ENCODE measurements at places on chromosomes 3 and 15.

GRCh38 chr3:129003578-129004112, 2.5 kb downstream of the EFCC1 start:
- DNase-seq, result no peak

DNA sequence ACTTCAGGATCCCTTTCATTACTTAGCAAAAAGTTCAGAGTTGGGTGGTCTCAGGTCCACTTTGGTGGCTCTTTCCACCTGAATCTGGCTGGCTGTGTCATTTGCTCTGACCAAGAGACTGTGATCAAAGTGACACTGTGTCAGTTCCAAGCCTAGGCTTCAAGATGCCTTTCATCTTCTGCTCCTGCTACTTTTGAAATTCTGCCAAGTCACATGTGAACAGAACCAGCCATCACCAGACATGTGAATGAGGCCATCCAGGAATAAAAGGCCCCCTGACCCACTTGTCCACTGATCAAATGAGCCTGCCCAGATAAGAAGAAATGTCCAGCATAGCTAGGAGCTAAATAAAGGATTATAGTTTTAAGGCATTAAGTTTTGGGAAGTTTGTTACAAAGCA, 132.2 kb downstream of the OSBPL10 start:
- no peak for DNase-seq

DNA sequence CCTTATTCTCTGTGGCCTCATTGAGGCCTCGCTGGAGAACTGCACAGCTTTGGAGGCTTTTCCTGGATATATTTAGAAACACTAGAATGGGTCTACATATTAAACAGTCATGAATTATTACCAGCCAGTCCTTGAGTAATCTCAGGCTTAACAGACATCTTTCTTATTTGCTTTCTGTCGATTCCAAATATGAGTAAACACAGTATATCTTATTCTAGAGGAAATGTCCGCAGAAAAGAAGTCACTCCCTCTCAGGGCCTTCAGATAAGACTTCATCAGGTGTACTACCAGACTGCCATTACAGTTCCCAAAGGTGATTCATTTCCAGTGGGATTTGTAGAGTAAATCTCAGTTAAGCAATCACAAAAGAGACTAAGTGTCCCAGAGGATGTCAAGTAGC, 310.7 kb downstream of the RBMS3 start:
- DNase-seq, result no peak

DNA sequence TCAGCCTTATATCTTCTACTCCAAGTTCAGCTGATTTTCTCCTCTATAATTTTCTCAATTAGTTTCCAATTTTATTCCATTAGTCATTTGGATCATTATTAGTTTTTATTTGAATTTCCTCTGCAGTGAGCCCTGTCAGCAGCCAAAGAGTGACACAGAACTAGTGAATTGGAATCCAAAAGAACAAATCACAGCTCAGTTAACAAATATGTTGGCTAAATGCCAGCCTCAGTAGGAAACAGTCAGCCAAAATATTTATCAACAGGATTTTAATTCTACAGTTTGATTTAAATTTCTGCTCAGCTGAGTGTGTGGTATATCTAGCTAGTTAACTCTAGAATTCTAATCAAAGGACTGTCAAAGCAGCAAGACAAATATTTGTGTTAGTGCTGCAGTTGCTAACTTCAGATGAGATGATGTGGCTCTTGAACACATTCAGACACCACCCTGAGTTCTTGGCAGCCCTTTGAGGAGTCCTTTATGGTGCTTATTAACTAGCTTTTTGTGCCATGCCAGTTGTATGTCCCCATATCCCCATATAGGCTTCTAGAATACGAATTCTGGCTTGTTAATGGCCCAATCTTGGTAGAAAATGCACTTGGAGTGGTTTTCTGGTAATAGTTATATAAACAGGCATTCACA, 194.5 kb downstream of the CPNE4 start:
- no peak for DNase-seq

DNA sequence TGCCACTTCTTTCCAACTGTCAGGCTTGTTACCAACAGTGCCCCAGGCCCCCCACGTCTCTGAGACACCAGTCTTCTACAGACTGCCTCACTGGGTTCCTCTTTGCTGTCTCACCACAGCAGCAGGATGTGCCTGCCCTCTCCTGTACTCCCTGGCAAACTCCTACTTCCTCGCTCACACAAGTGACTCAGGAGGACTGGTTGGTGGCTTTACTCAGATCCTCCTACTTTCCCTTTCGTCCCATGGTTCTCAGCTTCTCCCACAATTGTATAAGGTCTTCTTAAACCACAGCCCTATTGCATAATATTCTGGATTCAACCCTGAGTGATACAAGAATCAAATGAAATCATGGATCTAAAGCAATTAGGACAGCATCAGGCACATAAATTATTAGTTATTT, 246.6 kb upstream of the PROK2 start:
- DNase-seq, result no peak

- DNase-seq, result no peak
These were observed 1006.8 kb upstream of the SEMA6D start for GRCh38 chr15:46710401-46710960.

- no peak for DNase-seq
These were observed 38.8 kb downstream of the EOGT start for GRCh38 chr3:68974711-68975110.

- no peak for DNase-seq
These were observed 37.3 kb downstream of the TLE3 start for GRCh38 chr15:70060214-70060992.

- DNase-seq, result no peak
These were observed 14.1 kb upstream of the TMEM115 start for GRCh38 chr3:50373146-50374051.

- no peak for DNase-seq
These were observed 26.0 kb downstream of the SLC6A6 start for GRCh38 chr3:14428087-14429033.

- DNase-seq, result no peak
These were observed 216.5 kb downstream of the ZBBX start for GRCh38 chr3:167163580-167163979.

DNA sequence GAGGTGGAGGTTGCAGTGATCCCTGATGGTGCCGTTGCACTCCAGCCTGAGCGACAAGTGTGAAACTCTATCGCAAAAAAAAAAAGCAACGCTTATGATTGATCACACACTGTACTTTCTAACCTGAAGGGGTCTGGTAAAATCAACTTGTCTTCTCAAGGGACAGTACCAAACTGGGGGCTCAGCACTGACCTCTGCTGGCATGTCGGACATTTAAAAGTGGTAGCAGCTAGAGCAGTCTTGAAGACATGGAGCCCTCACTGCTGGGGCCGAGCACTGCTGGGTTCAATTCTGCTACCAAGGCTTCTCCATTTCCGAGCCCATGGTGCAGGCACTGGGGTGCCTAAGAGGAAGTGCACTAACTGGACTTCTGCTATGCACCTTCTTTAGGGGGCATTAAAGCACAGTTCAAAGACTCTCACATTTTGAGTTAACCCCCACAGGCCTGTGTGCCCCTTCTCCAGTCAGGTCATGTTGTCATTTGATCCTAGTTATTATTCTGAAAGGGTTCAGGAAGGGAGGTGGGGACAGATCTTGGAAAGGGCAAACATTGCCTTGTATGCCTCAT, 26.4 kb upstream of the LAMP3 start:
- DNase-seq, result no peak

DNA sequence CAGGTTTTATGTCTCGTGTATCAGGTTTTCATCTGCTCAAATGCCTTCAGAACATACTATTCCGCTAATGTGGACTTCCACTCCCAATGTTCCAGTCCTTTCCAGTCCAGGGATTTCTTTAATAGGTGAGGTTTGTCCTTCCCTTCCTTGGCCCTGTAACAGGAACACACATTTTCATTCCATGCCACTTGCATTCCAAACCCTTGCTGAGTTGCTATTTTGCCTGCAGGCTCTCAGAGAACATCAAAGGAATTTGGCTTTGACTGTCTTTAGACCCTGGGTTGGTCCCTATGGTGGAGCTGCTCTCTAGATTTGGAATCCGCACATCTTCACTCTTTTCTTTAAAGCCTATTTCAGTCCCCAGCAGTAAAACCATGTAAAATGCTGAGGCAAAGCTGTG, 12.3 kb upstream of the ALCAM start:
- no peak for DNase-seq

DNA sequence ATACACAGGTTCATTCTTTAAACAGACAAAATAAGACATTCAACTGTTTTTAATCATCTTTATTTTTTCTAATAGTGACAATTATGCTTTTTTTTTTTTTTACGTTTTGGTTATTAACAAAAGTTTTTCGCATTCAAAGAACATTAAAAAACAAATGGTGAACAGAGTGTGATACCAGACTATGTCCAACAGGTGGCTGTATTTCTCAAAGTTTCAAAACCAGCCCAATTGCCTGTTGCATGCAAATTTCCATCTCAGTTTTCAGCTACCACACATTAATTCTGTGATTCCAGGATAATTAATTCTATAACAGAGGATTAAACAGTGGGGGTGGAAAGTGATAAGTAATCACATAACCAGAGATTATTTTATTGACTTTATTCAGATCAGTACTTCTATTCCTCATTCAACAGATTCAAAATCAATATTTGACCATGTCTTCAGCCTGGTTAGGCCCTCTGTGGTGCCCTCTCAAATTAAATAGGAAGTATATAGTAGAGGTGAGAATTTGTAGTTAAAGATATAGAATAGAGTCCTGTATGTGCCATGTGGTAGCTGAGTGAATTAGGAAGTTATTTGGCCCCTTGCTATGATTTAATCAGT, 122.2 kb upstream of the DCBLD2 start:
- DNase-seq, result no peak

- DNase-seq, result no peak
These were observed 42.2 kb upstream of the PTX3 start for GRCh38 chr3:157394411-157394810.

GRCh38 chr3:185175370-185175987, 22.6 kb upstream of the C3orf70 start:
- no peak for DNase-seq

DNA sequence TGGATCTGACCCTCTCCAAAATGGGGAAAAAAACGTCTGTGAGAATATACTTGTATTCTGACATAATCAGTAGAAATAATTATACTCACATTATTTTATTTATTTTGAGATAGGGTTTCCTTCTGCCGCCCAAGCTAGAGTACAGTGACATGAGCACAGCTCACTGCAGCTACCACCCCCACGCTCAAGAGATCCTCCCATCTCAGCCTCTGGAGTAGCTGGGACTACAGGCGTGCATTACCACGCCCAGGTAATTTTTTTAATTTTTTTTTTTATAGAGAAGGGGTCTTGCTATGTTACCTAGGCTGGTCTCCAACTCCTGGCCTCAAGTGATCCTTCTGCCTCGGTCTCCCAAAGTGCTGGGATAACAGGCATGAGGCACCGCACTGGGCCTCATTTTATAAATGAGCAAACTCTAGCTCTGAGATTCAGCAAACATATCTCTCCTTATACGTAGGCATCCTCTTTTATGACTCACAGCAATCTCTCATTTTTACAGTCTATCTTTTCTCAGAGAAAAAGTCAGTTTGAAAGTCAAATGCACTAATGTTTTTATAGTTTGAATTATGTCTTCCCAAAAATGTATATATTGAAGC, 989 bp upstream of the VGLL3 start:
- no peak for DNase-seq

DNA sequence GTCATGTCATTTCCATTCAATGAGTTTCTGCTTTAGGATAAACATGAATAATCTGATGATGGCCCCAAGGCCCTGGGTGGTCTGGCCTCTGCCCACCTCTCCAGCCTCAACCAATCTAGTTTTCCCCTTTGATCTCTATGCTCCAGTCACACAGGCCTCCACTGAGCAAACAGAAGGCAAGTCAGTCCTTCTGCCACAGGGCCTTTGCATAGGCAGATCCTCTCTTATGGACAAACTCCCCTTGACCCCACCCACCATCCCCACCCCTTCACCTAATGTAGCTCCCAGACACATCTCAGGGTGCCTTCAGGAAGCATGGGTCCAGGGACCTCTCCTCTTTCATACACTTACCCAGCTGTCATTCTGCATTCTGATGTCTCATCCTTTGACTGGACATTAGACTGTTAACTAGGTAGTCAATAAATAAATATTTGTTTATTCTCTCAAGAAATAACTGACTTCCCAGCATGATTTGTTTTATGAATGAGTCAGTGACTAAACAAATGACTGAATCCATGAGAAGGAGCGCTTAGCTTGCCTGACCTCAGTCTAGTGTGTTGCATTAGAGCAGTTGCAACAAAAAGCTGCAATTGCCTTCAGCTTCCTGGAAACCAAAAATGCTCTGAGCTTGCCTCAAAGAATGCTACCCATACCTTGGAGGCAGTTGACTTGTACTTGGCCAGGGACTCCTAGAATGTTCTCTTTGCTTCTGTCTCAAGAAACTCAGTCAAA, 386.6 kb upstream of the WNT5A start:
- no peak for DNase-seq

DNA sequence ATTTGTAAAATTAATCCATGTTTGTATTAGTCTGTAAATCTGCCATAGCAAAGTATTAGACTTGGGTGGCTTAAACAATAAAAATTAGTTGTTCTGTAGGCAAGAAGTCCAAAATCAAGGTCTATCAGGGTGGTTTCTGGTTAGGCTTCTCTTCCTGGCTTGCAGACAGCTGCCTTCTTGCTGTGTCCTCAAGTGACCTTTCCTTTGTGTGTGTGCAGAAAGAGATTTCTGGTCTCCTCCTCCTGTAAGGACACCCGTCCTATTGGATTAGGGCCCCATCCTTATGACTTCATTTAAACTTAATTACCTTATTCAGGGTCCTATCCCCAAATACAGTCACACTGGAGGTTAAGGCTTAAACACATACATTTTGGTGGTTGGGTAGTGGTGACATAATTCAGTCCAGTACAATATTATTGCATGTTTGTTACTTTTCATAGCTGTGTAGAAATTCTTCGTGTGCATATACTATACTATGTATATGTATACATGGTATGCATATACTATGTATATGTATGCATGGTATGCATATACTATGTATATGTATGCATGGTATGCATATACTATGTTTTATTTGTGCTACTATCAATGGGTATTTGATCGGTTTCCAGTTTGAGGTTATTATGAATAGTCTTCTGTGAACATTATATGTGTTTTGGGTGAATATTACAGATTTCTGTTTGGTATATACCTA, 57.9 kb upstream of the RNU6-1 start:
- DNase-seq, result no peak

DNA sequence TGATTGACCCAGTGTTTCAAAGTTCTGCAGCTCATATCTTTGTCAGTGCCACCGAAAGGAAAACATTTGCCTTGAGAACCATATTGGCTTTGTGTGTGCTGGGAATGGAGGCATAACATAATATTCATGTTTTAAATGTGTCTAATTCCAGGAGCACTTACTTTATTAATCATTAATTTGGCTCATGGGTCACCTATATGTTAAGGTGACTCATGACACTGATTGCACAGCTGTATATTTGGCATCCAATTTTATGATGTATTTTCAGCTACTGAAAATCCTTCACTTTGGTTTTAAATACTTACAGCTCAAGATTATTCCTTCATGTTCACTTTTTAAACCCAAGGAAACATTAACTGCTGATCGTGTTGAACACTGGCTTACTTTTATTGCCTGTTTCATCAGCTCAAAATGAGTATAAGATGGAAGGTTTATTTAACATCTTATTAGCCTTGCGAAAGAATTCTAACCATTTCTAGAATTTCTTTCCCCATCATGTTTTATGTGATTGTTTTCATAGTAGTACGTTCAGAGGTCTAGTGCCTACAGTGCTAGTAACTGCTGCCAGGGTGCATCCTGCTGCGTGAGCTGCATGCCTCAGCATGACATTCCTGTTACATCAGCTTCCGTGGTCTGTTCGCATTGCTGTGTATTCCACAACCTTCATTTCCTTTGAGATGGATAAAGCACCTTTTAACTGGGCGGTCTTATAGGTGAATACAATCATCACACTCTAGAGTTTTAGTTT, 63.7 kb downstream of the LRCH3 start:
- DNase-seq, result no peak
